Endodermal cell (in vitro differentiated cells): ENCODE measurements at places on chromosomes 12 and 14.
A peak's percentile ranks its signal among the peaks of the same experiment; 100 is the strongest.

DNA sequence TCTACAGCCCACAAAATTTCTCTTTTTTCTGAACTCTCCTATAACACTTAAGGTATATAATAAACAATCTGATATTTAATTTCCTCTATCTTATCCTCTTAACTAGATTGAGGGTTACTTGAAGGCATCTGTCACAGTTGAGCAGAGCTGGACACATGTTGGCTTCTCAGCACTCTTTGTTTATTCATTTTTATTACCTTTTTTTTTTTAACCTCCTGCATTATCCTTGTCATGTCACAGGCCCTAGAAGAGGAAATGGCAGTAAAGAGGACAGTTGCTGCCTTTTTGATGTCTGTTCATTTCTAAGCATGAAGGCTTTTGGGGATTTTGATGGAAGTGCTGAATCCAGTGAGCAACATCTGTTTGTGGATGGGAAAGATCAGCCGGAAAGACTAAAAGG lies 32.5 kb upstream of the EVL start:
- H3K36me3 ChIP-seq = no peaks in the 10 kb centered on the region
- no peak for DNase-seq
- no peak overlapping the region for H3K27ac ChIP-seq
- H3K4me1 ChIP-seq = no peaks in the 10 kb centered on the region

DNA sequence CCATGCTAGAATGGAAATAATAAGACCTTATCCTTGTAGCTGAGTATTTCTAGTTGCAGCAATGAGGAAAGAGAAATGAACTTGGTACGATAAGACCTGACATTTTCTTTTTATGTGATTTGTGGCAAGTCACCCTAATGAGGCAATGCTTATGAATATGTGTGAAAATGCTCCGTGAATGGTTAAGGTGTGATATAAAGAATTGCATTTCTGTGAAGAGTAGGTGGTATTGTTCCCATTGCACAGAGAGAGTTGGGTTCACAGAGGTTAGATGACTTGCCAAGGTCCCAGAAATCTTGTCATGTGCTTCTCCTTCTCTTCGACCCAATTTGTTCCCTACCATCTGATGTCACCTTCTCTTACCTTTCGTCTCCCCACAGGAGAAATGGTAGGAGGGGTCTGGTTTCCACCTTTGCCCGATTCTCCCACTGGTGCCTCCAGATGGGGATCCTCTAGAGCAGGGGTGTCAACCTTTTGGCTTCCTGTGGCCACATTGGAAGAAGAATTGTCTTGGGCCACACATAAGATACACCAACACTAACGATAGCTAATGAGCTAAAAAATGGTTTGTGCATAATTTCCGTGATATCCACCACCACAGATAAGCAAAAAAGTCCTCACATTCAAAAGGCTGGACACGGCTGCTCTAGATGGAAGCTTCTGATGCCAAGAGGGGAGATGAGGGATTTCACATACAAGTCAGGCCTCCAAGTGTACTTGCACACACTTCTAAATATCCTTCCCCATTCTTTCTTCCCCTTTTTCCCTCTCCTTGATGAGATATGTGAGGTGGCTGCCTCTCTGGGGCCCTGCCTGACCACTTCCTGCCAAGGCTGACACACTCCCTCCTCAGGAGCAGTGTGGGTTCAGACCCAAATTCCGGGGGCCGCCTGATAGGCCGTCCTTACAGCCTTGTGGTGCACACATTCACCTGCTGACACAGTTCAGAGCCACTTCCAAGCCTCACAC lies 96.1 kb downstream of the PLXNC1 start:
- H3K4me1 ChIP-seq = no peaks in the 10 kb centered on the region
- H3K36me3 ChIP-seq = no peaks in the 10 kb centered on the region
- H3K27me3 ChIP-seq = no peaks in the 10 kb centered on the region
- H3K27ac ChIP-seq = no peak overlapping the region

DNA sequence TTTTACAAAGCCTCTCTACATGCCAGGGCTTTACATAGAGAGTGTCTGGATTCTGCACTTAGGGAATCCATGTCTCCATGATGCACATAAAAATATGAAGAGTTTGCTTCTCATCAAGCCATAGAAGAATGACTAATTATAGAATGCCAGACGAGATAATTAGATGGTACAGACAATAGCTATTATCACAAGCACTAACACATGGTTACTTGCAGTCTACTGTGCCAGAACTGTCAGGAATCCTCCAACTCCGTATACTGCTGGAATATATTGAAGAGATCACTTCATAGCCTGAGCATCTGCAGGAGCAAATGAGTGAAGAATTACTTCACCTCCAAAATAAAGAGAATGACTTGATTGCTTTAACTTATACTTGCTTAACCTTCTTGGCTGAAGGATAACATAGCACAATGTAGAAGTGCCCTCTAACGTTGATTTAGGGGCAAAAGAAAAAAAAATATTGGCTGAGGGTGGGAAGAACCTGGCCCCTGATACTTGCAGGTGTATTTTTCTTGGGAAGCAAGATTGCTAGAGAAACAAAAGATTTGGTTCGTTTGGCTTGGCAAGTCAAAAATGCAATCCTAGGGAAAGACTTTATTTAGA lies 272.8 kb upstream of the FAR2 start:
- H3K4me3 ChIP-seq = no peak overlapping the region
- no peak overlapping the region for H3K27ac ChIP-seq
- H3K27me3 ChIP-seq = no peaks in the 10 kb centered on the region
- no peak for DNase-seq
- no peaks in the 10 kb centered on the region for H3K36me3 ChIP-seq
- H3K4me1 ChIP-seq = no peaks in the 10 kb centered on the region

DNA sequence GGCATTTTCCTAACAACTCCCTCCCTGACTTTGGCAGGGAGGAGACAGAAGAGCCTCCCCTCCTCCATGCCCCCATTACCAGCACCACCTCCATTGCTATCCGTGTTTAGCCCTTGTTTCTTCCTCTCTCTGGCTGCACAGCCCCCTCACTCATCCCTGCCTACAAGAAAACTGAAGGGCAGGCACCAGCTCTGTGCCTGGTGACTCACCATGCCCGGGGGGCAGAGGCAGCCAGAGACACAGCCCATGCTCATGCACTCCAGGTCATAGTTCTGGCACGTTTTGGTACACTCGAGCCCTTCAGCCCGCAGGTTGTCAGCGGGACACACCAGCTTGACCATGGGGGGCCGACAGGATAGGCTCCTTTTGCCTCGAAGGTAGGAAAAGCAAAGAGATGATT lies 80.4 kb downstream of the VWF start:
- H3K27me3 ChIP-seq = no peaks in the 10 kb centered on the region
- H3K27ac ChIP-seq = no peak overlapping the region
- peaks cover 50% of the 10 kb centered on the region for H3K36me3 ChIP-seq
- peaks cover under 1% of the 10 kb centered on the region for H3K4me1 ChIP-seq
- DNase-seq = no peak

GRCh38 chr14:21882226-21882625 lies 208.6 kb upstream of the OR4E1 start:
- H3K27me3 ChIP-seq = peaks cover 6% of the 10 kb centered on the region
- no peak overlapping the region for H3K27ac ChIP-seq
- H3K36me3 ChIP-seq = no peaks in the 10 kb centered on the region
- DNase-seq = no peak

- no peak overlapping the region for H3K27ac ChIP-seq
- no peak for DNase-seq
- H3K4me1 ChIP-seq = no peaks in the 10 kb centered on the region
- H3K36me3 ChIP-seq = peaks cover 97% of the 10 kb centered on the region
Measured at GRCh38 chr12:15899282-15899870, 11.8 kb upstream of the DERA start.

DNA sequence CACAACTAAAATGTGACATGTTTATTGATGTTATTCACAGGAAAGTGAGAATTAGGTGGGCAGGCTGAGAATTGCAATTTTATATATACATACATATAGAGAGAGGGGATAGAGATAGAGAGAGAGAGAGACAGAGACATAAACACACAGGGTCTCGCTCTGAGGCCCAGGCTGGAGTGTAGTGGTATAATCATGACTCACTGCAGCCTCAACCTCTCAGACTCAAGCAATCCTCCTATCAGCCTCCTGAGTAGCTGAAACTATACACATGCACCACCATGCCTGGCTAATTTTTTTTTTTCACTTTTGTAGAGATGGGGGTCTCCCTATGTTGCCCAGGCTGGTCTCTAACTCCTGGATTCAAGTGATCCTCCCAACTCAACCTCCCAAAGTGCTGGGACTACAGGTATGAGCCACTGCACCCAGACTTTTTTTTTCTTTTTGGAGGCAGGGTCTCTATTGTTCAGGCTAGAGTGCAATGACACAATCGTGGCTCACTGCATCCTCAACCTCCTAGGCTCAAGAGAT lies 49.1 kb downstream of the R3HDM2 start:
- peaks cover 5% of the 10 kb centered on the region for H3K36me3 ChIP-seq
- no peaks in the 10 kb centered on the region for H3K4me1 ChIP-seq
- no peak overlapping the region for H3K4me3 ChIP-seq
- H3K27me3 ChIP-seq = no peaks in the 10 kb centered on the region
- DNase-seq = no peak

DNA sequence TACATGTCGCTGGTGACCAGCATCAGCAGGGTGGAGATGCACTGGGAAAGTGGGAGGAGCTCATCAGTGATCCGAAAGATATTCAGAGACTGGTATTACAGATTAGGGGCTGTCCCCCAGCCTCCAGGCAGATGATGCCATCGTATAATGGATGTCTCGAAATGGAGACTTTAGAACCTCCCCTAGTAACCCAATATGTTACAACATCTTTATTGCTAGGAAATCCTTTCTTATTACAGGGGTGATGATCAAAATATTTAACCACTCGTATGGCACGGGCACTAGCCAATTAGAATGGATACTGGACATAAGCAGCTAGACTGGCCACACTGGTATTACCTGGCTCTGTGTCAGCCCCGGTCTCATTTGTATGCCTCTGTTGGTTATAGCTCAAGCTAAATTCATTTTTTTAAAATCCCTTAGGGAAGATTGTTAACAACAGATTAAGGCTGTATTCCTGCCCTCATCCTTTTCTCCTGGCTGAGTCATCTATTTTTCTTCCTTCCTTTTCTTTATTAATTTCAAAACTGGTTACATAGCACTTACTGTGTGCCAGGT lies 10.8 kb upstream of the CEBPE start:
- H3K4me3 ChIP-seq = no peak overlapping the region
- no peak overlapping the region for H3K27ac ChIP-seq
- H3K4me1 ChIP-seq = no peaks in the 10 kb centered on the region
- DNase-seq = no peak
- no peaks in the 10 kb centered on the region for H3K27me3 ChIP-seq

- peaks cover 6% of the 10 kb centered on the region for H3K4me1 ChIP-seq
- peak; percentile 67 for DNase-seq
- H3K27me3 ChIP-seq = no peaks in the 10 kb centered on the region
- H3K36me3 ChIP-seq = no peaks in the 10 kb centered on the region
- H3K4me3 ChIP-seq = no peak overlapping the region
Measured at GRCh38 chr12:5872745-5873144, 72.3 kb downstream of the ANO2 start.

DNA sequence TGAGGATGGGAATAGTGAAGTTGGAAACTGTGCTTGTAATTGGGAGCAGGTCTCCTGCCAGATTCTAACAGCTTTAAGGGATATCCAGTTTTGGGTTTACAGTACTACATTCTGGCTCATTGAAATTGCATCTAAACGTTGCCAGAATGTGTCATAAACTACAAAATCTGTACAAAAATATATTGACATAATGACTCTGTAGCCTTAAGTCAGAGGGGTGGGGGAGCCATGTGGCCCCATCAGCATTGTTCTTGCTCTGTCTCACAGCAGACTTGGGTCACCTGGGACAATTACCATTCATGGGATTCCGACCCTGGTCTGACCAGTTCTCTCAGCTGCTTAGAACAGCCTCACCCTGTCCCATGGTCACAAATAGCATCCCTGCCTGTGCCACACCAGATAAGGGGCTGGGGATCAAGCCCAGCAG lies 43.3 kb upstream of the MED13L start:
- H3K27me3 ChIP-seq = no peaks in the 10 kb centered on the region
- no peak for DNase-seq
- no peak overlapping the region for H3K27ac ChIP-seq

- no peaks in the 10 kb centered on the region for H3K4me1 ChIP-seq
- no peak overlapping the region for H3K27ac ChIP-seq
- H3K27me3 ChIP-seq = no peaks in the 10 kb centered on the region
- DNase-seq = no peak
- peaks cover 10% of the 10 kb centered on the region for H3K36me3 ChIP-seq
- H3K4me3 ChIP-seq = no peak overlapping the region
Measured at GRCh38 chr12:50119387-50119786, 7.4 kb downstream of the COX14 start.

GRCh38 chr12:85831327-85831990 lies 4.8 kb downstream of the RASSF9 start:
- H3K27ac ChIP-seq = no peak overlapping the region
- no peak for DNase-seq

DNA sequence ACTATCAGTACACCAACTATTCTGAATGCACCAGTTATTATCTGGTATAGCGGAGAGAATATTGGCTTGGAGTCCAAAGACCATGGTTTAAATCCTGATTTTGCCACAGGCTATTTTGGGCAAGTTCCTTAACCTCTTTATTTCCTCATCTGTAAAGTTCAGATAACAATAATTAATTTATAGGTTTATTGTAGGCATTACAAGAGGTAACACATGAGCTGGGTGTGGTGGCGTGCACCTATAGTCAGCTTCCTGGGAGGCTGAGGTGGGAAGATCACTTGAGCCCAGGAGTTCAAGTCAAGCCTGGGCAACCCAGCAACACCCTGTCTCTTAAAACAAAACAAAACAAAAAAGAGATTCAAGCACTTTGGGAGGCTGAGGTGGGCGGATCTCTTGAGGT lies 23.1 kb downstream of the PHLDA1 start:
- peaks cover 9% of the 10 kb centered on the region for H3K4me1 ChIP-seq
- DNase-seq = no peak
- no peak overlapping the region for H3K4me3 ChIP-seq
- H3K36me3 ChIP-seq = no peaks in the 10 kb centered on the region
- H3K27ac ChIP-seq = no peak overlapping the region

DNA sequence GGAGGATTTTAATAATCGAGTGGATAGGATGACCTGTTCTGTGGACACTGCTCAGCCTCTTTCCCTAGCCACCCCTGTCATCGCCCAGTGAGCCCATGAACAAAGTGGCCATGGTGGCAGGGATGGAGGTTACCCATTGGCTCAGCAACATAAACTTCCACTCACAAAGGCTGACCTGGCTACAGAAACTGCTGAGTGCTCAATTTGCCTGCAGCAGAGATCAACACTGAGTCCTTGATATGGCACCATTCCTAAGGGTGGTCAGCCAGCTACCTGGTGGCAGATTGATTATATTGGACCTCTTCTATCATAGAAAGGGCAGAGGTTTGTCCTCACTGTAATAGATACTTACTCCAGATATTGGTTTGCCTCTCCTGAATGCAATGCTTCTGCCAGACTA lies 465.4 kb upstream of the FBXO33 start:
- H3K4me1 ChIP-seq = no peaks in the 10 kb centered on the region
- no peak overlapping the region for H3K27ac ChIP-seq
- no peak for DNase-seq
- H3K27me3 ChIP-seq = no peaks in the 10 kb centered on the region

DNA sequence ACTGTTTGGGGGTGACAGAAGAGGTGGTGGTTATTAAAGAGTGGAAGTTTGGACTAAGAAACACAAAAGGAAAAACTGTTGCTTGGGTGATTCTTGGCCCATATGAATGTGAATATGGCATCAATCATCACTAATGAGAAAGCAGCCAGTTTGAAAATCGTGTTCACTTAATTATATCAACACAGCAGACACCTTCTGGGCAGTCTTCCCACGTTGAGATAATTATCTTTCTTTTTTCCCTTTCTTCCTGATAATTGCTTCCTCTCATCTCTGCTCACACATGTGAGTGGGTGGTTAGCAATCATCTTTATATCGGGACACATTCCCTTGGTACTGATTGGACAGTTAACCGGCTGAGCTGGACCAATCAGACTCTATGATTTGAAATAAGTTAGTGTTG lies 539.7 kb downstream of the AACS start:
- no peaks in the 10 kb centered on the region for H3K4me1 ChIP-seq
- no peak overlapping the region for H3K27ac ChIP-seq
- H3K27me3 ChIP-seq = no peaks in the 10 kb centered on the region
